ELR (cell line): ENCODE measurements at places on chromosomes 7 and 10.
A peak's percentile ranks its signal among the peaks of the same experiment; 100 is the strongest.

GRCh38 chr10:112958275-112958995, 8.4 kb downstream of the TCF7L2 start:
- DNase-seq = peak; percentile 91

- no peak for DNase-seq
These were observed 661.2 kb downstream of the AUTS2 start for GRCh38 chr7:70259502-70259901.

DNA sequence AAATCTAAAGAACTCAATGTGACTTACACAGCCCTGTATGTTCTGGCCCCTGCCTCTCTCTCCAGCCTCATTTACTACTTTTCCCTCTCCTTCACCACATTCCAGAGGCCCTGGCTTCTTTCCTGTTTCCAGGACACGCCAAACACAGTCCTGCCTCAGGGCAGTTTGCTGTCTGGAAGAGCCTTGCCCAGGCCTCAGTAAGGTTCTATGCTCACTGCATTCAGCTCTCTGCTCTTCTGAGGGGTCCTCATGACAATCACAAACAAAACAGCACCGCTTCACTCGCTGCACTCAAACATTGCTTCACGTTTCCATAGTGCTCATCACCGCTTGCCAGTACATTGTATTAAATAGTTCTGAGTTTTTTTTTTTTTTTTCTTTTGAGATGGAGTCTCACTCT, 35.1 kb upstream of the GARS1 start:
- DNase-seq = peak; percentile 69

DNA sequence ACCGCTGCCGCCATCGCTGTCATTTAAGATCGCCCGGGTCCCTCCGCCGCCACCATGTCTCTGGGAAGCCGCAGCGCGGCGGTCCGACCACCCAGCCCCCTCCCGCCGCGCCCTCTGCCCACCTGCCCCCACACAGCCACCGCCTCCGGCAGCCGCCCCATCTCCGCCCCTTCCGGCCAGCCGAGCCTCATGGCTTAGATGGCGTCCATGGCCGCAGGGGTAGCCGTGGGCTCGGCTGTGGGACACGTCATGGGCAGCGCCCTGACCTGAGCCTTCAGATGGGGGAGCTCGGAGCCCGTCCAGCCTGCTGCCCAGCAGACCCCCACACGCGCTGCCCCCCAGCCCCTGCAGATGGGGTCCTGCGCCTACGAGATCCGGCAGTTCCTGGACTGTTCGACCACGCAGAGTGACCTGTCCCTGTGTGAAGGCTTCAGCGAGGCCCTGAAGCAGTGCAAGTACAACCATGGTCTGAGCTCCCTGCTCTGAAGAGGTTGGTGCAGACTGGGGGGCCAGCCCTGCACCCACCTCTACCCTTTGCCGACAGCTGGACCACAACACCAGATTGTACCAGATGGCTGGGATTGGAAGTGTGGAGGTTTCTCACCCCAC, 38.0 kb upstream of the TARP start:
- DNase-seq = peak; percentile 52

DNA sequence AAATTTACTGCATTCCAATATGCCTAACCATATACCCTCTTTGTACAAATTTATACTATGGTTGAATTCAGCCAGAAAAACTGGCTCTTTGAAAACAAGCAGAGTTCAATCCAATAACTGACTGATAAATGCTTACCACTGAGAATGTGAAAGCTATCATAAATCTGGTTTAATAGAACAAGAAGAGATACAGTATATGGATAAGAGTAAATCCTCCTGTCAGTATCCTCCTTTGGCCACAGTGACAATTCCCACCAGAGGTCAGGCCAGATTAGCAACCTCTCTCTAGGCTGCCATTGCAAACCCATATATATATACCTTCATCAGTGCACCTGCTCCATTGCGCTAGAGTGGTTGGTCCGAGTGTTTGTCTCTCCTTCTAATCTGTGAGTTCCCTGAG, 647.2 kb downstream of the GRM8 start:
- no peak for DNase-seq

GRCh38 chr7:150463461-150463860, 13.0 kb downstream of the GIMAP8 start:
- no peak for DNase-seq

DNA sequence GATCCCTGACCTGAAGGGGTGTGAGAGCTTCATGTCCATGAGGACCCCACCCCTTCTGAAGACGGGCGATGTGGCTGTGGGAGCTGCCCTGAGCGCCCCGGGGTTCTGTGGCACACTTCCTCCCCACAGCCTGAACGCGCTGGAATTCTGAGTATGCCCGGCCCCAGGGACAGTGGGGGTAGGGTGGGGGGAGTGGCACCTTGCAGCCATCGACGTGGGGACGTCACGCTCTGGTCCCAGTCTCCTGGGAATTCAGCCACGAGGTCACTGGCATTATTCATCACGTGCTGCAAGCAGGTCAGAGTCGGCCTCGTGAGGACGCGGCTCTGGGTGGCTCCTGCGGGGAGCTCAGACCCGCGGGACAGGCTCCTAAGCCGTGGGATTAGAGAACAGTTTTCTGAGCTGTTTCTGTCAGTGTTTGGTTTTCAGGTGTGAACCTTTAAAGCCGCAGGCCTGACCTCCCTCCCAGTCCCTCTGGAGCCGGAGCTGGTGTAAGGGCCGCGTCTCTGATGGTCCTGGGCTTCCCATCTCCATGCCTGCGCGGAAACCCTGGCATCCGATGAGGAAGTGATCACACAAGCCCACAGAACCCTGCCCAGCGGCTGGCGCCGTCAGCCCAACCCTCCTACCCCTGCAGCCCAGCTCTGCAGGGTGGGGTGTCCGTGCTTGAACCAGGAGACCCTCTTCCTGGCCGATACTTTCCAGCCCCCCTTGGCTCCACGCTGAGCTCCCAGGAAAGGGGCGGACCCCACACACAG, 16.1 kb downstream of the GPR146 start:
- no peak for DNase-seq

DNA sequence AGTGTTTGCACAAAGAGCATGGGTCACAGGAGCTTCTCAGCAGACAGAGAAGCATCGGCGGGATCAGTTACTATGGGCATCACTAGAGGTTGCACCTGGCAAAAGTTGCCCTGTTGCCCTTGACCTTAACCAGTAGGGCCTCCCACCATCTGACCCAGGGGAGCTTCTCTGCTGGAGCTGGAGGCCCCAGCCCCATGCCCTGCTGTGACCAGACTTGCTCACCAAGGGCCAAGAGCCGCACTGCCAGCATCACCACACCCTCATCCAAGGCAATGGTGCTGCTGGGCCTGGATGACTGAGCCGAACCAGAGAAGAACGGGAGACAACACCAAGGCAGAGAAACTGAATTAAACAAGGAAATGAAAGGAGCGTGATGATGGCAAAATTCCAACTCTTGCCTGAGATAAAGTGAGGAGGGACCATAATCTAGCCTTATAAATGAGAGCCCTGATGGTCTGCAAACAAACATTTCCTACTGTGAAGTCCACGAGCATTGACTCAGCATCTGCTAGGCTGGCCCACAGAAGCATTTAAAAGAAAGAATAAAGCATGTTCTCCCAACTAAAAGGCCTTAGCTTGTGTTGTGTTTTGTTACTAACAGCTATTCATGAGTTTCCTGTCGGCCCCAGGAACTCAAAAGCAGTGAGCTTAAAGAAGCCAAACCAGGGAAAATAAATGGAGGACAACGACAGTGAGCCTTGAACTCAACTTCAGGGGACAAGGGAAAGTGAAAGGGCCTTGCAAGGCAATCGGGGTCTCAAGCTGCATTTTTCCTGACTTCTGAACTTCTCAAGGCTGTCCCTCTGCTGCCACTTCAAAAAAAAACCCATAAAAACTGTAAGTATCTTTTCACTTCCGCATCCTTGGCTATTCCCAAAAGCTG, 60.4 kb downstream of the AFAP1L2 start:
- no peak for DNase-seq

- DNase-seq = no peak
These were observed 134.6 kb downstream of the ARHGAP22 start for GRCh38 chr10:48470115-48470892.

GRCh38 chr10:128972036-128972405, 495.0 kb upstream of the MGMT start:
- no peak for DNase-seq

DNA sequence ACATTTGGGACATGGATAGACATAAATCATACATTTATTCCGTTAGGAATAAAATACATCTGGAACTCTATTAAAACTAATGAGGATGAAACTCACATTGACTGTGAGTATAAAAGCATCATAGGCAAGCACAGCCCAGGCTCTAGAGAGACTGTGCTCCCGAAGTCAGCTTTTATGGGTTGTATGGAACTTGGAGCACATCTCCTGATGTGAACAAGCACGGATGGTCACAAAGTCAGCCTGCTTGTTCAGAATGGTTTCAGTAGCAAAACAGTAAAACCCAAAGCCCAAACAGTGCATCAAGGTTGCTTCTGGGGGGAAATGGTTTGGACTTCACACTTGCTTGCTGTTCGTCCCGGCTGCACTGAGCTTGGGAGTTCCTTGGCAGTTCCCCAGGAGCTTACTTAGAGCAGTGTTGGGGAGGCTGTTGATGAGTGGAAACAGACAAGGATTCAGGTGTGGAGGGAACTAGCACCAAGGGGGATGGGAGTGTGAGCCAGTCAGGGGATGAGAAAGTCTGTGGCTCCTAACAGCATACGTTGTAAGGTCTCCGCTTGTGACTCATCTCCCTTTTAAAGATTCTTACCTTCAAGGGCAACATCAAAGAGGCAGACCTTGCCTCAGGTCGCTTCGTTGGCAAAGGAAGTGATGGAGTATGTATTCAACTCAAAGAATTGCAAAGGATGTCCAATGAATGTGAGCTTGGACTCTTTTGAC, 19.7 kb upstream of the ITGA8 start:
- DNase-seq = no peak

DNA sequence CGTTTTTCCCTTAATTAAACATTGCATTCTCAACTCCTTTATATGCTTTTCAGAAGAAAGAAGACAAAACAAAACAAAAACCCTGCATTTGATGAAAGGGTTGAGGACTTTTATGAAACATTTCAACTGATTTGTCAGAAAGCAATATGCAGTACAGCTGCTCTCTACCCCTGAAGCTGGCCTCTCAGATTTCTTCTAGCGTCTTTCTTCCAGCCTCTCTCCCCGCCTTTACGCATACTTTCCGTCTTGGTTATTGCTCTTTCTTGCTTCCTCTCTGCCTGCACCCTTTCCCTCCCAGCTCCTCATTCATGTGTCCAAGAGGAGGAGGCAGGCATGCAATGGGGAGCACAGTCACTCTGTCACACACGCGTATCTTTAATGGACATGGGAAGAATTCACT, 91.0 kb upstream of the COL1A2 start:
- DNase-seq = peak; percentile 38

DNA sequence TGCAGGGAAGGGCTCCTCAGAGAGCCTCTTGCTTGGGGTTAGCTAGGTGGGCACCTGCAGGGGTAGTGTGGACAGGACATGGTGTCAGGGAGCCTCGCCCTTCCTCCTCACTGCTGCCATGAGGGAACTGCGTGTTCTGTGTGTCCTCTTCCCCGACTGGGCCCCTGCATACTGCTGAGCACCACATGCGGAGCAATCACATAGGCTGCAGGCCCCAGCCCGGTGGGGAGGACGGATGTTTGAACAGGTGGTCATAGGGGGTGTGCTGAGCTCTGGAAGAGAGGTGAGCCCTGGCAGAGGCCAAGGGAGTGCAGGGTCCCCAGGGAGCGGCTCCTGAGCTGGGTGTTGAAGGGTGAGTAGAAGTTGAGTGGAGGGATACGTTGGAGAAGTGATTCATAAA, 48.3 kb upstream of the ZMIZ2 start:
- DNase-seq = no peak

GRCh38 chr7:158609313-158609974, 21.8 kb upstream of the PTPRN2 start:
- DNase-seq = no peak

GRCh38 chr7:81273601-81274397, 354.9 kb upstream of the SEMA3C start:
- no peak for DNase-seq
